Fibroblast of lung (primary cell): ENCODE measurements at places on chromosomes 5 and 9.

GRCh38 chr9:26163931-26164330 lies 485.7 kb upstream of the TUSC1 start:
- no peak for DNase-seq

GRCh38 chr5:131193106-131193505 lies 22.4 kb downstream of the LYRM7 start:
- DNase-seq: peak; percentile 38

DNA sequence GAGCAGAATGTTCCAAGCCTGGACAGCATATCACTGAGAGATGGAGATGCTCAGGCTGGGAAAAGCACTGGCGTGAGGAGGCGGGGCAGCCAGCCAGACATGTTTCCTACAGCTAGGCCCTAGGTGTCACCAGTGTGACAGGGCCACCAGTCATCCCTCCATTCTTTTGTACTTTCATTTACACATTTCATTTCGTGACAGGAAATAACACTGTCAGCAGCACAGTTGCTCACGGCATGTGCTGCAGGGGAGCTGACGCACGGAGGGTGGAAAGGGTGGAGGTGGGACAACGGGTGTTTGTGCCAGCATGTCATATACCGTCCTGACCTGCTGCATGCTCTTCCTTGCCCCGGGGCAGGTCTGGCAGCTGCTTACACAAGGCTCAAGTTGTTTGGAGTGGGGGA lies 14.8 kb upstream of the CEMIP2 start:
- no peak for DNase-seq

DNA sequence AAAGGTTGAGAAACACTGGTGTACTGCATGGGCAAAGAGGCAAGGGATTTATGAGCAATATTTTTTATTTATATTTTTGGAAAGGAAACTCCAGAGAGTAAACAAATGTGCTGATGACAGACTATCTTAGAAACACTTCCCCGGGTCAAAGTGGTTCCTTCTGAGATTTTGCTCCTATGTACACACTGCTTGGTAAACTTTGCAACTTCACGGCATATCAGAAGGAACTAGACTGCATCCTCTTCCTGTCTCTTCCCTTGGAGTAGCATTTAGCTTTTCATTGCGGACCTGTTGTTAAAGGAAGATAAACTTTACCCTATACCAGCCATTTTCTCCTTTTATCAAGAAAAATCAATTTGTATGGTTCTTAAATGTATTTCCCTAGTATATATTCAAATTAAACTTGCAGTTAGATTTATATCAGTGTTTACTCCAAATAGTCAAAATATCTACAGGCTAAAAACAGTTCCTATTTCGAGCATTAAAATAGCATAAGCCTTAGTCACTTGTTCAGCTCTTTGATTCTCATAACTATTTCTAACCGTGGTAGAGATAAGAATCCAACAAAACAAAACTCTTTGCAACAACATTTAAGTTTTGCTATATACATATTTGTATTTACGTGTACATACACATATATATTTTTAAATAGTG lies 48.0 kb upstream of the LRRC19 start:
- DNase-seq: peak; percentile 26

- DNase-seq: no peak
Observed at GRCh38 chr9:133427658-133428348, 5.6 kb downstream of the ADAMTS13 start.

DNA sequence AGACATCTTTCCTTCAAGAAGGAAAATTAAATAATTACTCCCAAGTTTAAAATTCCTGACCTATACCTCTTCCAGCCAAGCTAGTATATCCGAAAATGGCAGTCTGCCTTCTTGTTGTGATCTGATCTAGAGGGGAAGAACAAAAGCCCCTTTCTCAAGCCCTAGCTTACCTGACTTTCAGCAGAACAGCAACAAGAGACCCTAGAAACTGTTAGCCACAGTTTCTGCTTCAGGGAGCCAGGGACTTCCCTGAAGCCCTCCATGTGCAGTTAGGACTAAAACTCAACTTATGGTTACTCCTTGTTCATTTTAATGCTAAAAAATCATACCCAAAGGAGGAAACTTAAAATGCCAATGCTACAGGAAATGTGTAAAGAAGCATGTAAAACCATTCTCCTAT lies 366.7 kb upstream of the CTNND2 start:
- DNase-seq: no peak

GRCh38 chr5:61450493-61451279 lies 118.6 kb downstream of the ZSWIM6 start:
- DNase-seq: peak; percentile 73

- DNase-seq: peak; percentile 69
Observed at GRCh38 chr5:16791036-16791705, 144.9 kb downstream of the MYO10 start.

DNA sequence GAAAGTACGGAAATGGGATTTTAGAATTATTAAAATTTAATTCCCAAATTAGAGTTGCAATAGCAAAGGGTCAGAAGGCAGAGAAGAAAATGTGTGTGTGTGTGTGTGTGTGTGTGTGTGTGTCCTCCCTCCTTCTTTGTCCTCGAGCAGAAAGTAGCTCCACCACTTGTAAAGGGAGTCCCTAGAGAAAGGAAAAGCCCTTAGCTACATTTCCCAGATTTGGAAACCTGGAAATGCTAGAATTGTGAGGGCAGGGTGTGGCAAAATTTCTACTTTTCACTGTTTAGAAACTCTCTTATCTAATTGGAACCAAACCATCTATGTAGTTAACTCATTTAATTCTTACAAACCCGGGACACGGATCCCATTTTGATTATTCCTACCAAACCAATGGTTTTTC lies 33.2 kb upstream of the LIFR start:
- no peak for DNase-seq

DNA sequence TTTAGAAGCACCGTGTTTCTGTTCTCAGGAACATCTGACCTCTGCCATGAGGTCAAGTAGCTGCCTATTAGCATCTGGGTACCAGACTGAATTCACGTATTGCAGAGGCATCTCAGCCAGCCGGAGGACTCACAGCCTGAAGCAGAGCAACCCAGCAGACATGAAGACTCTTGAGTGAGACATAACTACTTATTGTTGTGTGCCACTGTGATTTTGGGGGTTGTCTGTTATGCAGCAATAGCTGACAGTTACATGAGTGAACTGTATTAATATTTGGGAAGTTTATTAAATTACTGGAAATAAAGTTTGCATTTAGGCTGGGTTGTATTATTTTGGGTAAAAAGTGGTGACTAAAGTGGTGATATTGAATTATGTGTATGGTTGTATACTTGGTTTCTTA lies 1.3 kb upstream of the ACOT12 start:
- no peak for DNase-seq

DNA sequence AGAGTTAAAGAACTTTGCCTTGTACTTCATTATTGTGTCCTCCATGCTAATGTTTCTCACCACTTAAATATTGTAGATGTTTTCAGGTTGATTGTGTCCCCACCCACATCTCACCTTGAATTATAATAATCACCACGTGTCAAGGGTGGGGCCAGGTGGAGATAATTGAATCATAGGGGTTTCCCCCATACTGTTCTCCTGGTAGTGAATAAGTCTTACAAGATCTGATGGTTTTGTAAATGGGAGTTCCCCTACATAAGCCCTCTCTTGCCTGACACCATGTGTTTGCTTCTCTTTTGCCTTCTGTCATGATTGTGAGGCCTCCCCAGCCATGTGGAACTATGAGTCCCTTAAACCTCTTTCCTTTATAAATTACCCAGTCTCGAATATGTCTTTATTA lies 248.3 kb downstream of the FBXL7 start:
- DNase-seq: no peak

- DNase-seq: no peak
Observed at GRCh38 chr5:25005431-25005830, 360.7 kb upstream of the CDH10 start.

GRCh38 chr9:85157772-85158171 lies 488.2 kb downstream of the NTRK2 start:
- no peak for DNase-seq

DNA sequence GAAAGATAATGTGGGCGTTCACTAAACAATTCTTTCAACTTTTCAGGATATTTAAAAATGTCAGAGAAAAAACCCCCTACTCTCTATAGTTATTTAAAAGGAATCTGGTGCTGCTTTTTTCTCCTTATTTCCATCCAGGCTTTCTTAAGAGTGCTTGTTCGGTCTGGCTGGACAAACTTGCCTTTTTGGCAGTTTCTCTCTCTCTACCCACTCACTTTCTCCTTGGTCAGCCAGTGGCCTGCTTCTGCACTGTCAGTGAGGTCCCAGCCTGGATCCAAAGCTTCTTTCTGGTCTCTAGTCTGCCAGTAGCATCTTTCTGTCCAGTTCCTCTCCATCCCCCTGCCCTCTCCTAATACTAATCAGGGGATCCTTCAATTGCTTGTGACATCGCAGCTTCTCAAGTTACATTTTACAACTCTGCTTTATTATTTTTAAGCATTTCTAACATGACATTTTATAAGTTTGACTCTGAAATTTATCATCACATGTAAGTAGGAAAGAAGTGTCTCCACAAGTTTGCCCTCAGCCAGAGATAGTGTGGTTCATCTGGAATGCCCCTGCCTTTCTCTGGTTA lies 50.4 kb downstream of the PIK3R1 start:
- DNase-seq: peak; percentile 43

GRCh38 chr5:53464722-53465121 lies 15.7 kb upstream of the FST start:
- DNase-seq: no peak

- peak; percentile 30 for DNase-seq
Observed at GRCh38 chr5:31364881-31365636, 166.8 kb downstream of the DROSHA start.

GRCh38 chr5:74206579-74207550 lies 433.7 kb downstream of the ENC1 start:
- DNase-seq: peak; percentile 89

DNA sequence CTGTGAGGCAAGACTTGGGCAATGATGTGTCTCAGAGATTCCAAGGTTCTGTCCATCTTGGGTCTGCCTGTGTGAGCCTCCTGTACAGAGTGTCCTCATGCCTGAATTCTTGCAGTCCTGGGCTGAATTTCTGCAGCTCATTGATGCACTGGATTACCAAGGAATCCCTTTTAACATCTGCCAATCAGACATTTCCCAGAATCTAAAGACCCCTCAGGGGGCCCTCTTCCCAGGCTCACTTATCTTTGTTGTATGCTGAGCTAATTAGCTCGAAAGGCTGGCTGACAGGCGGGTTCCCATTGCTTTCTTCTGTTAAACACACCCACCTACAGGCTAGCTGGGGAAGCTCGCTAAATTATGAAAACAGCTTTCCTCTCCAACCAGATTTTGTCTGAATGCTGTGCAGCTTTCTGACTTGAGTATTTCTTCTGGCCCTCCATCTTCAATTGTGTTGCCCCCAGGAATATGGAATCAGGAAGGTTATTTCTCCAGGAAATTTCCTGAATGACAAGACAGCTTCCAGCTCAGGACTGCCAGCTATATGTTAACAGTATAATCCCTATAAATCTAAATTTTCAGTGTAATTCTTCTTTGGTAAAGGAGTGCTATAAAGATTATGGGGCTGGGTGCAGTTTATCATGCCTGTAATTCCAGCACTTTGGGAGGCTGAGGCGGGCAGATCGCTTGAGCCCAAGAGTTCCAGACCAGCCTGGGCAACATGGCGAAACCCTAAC lies at the start of gene LIX1:
LIX1 (minus strand) TSS at position 91 of the 734 bp plus-strand sequence; CDS start at position 56, 35 bp downstream.
- peak; percentile 38 for DNase-seq

DNA sequence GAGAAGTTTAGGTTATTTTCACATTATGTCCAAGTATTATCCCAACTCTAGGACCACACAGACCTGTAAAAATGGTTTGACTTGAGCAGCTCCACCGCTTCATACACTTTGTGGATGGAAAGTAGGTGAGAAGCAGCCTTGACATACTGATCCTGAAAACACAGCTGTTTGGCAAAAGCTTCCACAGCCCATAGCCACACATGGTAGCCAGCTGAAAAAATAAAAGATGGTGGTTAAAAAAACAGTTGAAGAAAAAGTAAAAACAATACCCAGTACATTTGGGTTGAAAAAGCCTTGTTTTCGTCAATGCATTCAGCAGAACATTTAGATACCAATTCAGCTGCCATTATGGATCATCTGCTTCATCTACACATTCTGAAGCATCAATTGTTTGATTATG lies 36.7 kb downstream of the GEMIN5 start:
- peak; percentile 57 for DNase-seq

DNA sequence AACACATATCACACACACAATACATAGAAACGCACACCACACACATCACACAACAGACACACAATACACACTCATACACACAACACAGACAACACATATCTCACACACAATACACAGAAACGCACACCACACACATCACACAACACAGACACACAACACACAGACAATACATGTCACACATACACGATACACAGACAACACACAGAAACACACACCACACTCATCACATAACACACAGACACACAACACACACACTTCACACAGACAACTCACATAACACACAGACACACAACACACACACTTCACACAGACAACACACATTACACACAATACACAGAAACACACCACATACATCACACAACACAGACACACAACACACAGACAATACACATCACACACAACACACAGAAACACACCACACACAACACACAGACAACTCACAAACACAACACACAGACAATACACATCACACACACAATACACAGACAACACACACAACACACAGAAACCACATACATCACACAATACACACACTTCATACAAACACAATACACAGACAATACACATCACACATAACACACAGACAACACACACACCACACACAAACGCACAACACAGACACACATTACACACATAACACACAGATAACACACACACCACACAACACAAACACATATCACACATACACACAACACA lies 4.3 kb upstream of the CCDC187 start:
- DNase-seq: no peak

DNA sequence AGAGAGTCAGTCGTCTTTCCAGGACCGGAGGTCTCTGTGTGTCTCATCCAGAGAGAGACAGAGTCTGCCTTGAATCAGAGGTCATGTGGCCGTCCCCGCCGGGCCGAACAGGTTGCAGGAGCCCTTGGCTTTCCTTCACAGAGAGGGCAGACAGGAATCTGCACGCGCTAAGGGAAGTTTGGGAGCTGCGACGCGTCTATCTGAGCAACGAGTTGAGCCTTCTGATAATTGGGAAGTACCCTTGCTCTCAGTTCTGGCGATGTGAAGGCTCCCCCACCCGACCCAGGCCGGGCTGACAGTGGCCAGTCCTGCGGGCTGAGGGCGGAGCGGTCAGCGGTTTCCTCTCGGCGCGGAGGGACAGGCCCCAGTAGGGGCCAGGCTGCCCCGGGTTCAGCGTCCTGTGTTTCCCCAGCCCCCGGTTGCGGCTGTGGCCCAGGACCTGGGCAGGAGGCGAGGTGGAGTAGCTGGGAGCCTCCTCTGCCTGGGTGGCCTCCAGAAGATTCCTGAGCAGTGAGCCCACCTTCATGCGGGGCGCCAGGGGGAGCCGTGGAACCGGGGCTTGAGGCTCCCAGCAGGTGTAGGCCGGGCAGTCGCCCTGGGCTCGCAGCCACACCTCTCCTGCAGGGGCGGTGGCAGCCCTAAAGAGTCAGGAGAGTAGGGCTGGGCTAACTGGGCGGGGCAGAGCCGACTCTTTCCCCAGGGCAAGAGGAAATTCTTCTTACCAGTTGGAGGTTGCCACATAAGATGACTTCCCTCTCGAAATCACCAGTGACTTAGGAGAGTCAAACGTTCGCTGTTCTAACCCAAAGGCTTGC lies 13.9 kb downstream of the NR2F1 start:
- DNase-seq: no peak

- DNase-seq: no peak
Observed at GRCh38 chr5:36655161-36655560, 48.8 kb downstream of the SLC1A3 start.

GRCh38 chr9:82202808-82203207 lies 214.2 kb downstream of the SPATA31D1 start:
- DNase-seq: peak; percentile 78

GRCh38 chr5:83393504-83393866 lies 78.1 kb upstream of the VCAN start:
- no peak for DNase-seq

- DNase-seq: peak; percentile 96
Observed at GRCh38 chr5:37738057-37738691, 101.7 kb downstream of the GDNF start.
